ENCODE measurements at places on chromosomes 3 and 15. TPM values are rescaled to one million over a fixed set of nuclear protein-coding genes. Genes with fewer than 3 reads are reported as not detected.

GRCh38 chr3:29805757-29806156, 524.9 kb downstream of the RBMS3 start:
- DNase-seq, result no peak

GRCh38 chr3:65168547-65168946, 480.7 kb upstream of the ADAMTS9 start:
- DNase-seq, result no peak

- DNase-seq, result no peak
Measured at GRCh38 chr3:10837849-10838248, 21.8 kb downstream of the SLC6A11 start.

- no peak for DNase-seq
Measured at GRCh38 chr3:196603683-196604082, 35.2 kb downstream of the FBXO45 start.

Gene CYP11A1
- total RNA-seq, result not detected

Gene KLHDC8B
- total RNA-seq, result 144 TPM

All from lung microvascular endothelial cell (primary cell).